Putamen (tissue), 1 donor: ENCODE measurements at places on chromosomes 11 and 22.

- DNase-seq = no peak
Observed at GRCh38 chr11:11293798-11294550, 59.1 kb downstream of the CSNK2A3 start.

- no peak for DNase-seq
Observed at GRCh38 chr11:120188371-120188770, 22.5 kb upstream of the OAF start.

DNA sequence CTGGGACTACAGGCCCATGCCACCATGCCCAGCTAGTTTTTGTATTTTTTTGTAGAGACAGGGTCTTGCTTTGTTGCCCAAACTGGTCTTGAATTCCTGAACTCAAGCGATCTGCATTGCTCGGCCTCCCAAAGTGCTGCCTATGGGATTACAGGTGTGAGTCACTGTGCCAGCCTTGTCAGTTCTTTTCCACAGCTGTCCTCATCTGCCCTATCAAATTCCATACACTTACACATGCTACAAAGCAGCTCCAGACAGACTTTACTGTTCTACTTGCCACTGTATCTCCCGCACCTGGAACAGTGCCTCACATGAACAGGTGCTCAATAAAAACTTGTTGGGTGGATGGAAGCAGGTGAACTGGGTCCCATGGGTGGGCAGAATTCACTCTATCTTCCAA is 8.2 kb downstream of the STX5 start:
- no peak for DNase-seq

DNA sequence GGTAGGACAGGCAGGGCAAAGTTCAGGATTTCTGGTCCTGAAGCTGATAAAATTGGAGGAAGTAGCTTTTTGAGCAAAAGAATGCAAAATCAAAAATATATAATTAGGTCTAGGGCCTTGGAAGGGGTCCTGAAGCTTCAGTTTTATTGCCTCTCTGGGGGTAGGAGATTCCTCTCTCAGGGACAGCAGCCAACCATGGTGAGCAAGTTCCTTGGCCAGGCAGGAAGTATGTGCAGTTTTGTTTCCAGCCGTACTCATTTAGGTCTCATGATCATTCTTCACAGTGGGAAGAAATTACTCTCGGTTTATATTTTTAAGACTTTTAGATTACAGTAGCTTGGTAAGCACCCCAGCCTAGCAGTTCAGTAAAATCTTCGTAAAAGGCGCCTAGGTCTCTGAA is 2.9 kb upstream of the RAB38 start:
- DNase-seq = no peak

- no peak for DNase-seq
Observed at GRCh38 chr22:45430871-45431270, 17.4 kb downstream of the RIBC2 start.

- no peak for DNase-seq
Observed at GRCh38 chr11:80417681-80418080, 976.9 kb upstream of the TENM4 start.

DNA sequence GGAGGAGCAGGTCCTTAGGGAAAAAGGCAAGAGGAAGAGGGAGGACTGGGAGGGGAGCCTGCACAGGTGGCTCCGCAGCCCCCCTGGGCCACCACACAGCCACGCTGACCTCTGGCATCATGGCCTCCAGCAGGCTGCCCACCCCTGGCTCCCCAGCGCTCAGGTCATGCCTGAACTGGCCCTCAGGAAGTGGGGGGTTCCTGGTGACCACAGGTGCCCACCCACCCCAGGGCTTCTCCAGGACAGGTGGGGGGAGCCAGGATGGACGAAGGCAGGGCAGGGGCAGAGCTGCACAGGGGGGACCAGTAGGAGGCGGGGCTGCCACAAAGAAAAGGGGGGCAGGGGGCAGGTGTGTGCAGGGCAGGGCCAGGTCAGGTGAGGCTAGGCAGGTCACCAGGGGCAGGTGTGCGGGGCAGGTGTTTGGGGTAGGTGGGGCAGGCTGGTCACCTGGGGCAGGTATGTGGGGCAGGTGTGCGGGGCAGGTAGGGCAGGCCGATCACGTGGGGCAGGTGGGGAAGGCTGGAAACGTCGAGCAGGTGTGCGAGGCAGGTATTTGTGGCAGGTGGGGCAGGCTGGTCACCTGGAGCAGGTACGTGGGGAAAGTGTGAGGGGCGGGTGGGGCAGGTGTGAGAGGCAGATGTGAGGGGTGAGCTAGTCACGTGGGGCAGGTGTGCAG is 997 bp downstream of the DEAF1 start:
- no peak for DNase-seq

GRCh38 chr11:70134490-70134889 is 56.4 kb downstream of the ANO1 start:
- DNase-seq = no peak

- no peak for DNase-seq
Observed at GRCh38 chr11:128867277-128867676, at the start of gene KCNJ1. Gene KCNJ1 (minus strand): TSS chr11:128867296. CDS start chr11:128840243, 27,053 bp downstream.

DNA sequence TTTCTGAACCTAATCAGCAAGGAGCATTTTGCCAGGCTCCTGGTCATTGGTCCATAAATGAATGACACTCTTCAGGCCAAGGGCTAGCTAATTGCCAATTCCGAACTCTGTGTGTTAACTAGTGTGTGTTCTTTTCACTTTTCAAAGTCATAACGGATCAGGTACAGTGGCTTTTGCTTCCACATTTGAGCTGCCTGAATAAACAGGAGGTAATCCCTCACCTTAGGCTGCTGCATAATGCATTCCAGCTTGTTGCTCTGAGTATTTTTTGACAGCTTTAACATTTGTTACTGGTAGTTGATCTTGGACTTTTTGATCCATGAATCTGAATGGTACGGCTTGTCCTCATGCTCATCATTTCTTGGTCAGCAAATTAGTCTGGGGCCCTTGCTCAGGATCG is 485.1 kb downstream of the CNTN5 start:
- DNase-seq = no peak

- DNase-seq = no peak
Observed at GRCh38 chr11:120682866-120683265, 171.3 kb downstream of the GRIK4 start.

GRCh38 chr11:9711454-9712307 is 47.8 kb downstream of the SWAP70 start:
- DNase-seq = no peak

DNA sequence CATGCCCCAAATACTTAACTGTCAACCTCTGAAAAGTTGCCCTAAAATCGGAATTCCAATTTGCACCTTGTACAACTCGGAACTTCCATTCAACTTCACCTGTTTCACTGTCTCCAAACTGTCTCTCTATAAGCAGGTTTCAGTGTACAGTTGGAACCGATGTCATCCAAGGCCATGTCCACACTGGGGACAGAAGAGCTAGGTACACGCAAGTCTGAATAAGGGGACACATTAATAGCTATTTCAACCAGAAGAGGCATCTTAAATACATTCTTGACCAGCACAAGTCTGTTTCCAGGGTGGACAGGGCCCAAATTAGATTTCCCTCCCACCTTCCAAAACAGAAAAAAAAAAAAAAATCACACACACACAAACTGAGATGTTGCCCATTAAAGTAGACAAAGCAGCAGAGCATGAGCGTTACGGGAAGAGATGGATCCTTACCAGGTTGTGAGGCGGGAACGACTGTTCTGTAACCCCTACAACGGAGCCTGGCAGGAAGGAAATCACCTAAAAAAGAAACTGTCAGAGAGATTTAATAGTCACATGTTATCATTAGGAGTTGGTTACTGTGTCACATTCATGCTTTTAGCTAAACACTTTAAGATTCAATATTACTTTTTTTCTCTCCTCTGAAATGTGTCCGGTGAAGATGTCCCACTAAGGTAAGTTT is 1.7 kb downstream of the CREBZF start:
- no peak for DNase-seq
